HAP-1 (cell line): ENCODE measurements at places on chromosomes 16 and 17.

GRCh38 chr17:39667262-39667944 lies 850 bp upstream of the PNMT start:
- no peak for DNase-seq

DNA sequence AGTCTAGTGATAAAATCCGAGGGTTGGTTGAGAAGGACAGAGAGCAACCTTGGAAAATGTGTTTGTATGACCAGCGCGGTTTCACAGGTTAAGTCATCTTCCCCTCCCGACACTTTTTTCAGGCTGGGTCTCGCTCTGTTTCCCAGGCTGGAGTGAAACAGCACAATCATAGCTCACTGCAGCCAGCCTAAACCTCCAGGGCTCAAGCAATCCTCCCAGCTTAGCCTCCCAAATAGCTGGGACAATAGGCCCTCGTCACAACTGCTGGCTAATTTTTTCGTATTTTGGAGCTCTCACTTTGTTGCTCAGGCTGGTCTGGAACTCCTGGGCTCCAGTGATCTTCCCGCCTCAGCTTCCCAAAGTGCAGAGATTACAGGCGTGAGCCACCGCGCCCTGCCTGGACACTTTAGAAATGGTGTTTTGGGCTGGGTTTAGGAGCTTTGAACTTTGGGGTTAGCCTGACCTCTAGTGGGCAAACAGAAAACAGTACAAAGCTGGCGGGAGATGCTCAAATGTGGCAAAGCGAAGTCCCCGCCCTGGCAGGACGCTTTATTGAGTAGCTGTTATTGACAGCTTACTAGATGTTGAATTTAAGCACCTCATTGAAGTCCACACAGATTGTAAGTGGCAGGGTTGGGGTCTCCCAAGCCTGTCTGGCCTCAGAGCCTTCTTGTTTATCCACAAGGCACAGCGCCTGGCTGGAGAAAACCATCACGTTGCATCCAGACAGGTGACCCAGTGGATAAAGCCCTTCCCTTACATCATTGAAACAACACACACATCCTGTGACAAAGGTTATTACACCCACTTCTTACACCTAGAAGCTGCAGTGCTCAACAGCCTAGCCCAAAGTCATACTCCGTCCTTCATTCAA lies 34.7 kb upstream of the RBBP6 start:
- peak; percentile 69 for DNase-seq

DNA sequence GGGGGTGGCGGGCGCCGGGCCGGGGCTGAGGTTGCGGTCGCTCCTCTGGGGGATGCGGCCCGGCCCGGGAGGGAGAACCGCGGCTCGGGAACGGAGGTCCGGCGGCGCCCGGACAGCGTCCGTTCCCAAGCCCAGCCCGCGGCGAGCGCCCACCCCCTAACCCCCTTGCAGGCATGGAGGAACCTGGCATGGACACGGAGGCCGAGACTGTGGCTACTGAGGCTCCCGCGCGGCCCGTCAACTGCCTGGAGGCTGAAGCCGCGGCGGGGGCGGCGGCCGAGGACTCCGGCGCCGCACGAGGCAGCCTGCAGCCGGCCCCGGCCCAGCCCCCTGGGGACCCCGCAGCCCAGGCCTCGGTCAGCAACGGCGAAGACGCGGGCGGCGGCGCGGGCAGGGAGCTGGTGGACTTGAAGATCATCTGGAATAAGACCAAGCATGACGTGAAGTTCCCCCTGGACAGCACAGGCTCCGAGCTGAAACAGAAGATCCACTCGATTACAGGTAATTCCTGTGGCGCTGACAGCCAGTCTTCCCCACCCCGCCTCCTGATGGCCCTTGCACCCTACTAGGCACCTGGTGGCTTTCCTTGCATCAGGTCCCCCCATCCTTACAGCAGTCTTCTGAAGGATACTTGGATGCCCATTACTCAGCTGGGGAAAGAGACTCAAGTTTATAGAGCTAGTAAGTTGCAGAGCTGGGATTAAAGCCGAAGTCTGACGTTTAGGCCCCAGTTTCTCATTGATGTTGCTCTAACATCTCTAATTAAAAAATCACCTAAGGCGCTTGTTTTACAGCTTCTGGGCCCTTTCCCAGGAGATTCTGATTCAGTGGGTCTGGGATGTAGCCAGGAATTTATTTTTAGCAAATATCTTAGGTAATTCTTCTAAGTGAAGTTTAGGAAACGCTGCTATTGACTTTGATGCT lies 514 bp downstream of the UBFD1 start:
- DNase-seq = no peak

DNA sequence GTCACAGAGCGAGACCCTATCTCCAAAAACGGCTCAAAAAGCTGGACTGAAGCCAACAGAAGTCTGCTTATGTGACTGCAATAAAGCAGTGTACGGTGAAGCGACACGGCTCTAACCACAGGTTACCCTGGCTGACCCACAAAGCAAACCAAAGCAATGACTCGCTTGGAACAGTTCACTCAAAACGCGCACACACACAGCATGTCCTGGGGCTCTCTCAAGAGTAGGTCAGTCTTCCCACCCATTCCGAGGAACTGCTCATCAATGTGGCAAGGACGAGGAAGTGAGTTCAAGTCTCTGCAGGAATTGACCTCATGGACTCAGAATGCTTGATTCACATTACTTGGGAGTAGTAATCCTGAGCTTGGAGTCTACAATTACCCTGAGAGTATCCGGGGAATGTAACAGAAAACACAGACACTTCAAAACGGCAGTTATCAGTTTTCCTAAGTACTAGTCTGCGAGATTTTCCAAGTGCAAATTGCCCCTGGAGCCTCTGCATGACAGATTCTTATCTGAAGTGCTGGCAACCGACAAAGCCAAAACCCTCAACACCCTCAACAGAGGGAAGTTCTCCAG lies 25.4 kb downstream of the PELP1 start:
- no peak for DNase-seq

GRCh38 chr16:28609631-28610594 lies at the start of gene SULT1A1:
SULT1A1 (minus strand) TSS chr16:28610044; CDS start chr16:28608855, 1,189 bp downstream.
- no peak for DNase-seq

- DNase-seq = no peak
These were observed 128.5 kb downstream of the MRTFB start for GRCh38 chr16:14199624-14200023.

- DNase-seq = peak; percentile 83
These were observed 67.0 kb downstream of the CENPV start for GRCh38 chr17:16286009-16286946.

- DNase-seq = no peak
These were observed 42.8 kb downstream of the NOG start for GRCh38 chr17:56636265-56636664.

DNA sequence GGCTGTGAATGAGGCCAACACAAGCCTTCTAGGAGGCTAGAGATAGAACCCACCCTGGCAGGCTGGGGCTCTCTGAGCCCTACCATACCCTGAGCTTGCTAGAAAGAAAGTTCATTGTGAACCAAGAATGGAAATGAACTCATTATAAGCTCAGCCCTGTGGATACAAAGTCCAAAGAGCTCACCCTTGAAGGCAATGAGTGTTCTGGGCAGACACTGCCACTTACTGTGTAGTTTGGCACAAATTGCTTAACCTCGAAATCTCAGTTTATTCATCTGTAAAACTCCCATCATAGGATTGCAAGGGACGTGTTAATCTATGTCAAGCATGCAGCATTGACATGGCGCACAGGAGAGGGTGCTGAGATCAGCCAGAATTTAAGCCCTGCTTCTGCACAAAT lies 5.5 kb downstream of the KDM8 start:
- no peak for DNase-seq

DNA sequence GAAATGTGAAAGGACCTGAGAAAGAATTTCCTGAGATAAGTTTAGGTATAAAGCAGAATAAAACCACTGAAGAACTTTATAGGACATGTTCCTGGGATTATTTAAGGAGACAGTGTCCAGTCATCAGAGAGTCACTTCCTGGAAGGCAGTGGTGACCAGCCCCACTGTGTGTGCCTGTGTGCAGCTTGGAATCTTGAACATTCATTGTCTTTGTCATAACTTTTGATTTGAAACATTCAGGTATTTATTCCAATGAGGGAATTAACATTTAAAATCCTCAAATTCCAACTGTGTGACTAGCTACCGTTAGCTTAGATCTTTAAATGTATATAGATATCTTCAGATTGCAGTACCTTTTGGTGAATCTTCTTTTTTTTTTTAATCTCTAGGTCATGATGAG lies 61.7 kb upstream of the MRC2 start:
- DNase-seq = no peak

GRCh38 chr17:70905796-70906195 lies 736.5 kb downstream of the KCNJ2 start:
- DNase-seq = no peak

DNA sequence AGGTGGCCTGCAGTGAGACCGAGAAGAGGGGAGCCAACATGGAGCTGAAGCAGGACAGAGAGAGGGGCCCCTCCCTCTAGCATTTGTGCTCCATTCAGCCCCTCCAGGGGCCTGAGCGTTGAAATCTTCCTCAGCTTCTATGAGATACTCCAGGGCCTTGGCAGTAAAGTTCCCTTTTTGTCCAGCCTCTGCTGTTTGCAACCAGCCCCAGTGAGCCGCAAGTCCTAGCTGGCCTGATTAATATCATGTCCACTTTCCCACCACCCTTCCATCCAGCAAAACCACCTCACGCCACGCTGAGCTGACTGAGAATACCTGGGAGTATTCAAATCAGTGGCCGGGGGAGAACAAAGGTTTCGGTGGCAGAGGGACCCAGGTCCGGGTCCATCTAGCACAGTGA lies 11.7 kb upstream of the RPH3AL start:
- no peak for DNase-seq

DNA sequence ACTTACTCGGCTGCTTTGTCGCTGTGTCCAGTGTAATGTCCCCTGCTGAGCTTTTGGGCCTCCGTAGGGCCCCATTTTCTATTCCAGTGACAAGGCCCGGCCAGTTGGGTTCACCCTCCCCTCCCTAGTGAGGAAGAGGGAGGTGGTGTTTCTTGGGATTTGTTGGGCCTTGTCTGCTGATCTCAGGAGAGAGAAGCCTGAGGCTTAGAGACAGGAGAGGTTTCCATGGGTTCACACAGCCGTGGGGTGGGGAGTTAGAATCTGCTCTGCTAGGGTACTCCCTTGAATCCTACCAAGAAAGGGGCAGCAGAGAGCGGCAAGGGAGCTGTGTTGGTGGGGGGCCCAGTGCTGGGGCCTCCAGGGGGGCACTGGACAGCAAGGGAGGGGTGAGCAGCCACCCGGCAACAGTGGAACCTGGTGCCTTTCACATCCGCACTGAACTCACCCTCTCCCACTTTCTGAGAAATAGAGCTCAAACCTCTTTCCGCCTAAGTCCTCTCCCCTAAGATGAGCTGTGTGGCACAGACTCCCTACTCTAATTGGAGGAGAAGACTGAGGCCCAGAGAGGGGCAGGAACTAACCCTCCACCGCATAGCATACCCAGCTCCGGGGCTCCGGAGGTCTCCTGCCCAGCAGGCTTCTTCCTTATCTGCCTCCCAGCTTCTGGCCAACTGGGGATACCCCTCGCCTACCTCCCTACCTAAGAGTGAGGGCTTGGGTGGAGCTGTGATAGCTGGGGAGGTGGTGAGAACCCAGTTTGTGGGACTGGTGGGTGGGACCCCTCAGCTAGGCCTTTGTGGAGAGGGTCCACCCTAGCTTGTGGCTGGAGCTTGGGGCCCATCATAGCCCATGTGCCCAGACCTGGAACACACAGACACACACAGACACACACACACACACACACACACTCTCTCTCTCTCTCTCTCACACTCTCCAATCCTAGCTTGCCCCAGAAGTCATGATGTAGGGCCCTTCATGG lies 6.8 kb downstream of the TBKBP1 start:
- no peak for DNase-seq

DNA sequence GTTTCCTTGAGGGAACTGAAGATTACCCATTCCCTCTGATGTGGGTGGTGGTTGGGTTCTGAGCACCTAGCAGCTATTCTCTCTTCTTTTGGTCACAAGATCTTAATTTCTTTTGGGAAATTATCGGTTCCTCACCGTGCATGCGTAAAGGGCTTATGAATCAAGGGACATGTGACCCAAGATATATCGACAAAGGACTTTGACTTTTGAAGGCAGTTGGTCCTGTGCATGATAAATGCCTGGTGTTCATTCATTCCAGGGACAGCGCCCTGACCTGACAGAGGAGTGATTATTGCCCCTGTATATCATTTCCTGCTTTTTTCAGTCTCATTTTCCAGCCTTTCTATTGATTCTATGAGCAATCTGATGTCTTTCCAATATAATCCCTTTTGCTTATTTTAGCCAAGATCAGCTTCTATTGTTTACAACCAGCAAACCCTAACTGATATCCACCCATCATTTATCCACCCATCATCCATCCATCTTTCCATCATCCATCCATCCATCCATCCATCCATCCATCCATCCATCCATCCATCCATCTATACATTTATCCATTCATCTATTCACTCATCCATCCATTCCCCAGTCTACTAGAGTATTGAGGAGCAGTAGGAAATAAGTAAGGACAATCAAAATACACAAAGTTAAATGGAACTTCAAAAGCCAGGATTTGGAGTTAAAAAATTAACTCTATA lies 25.1 kb downstream of the ASIC2 start:
- no peak for DNase-seq

- peak; percentile 79 for DNase-seq
These were observed 217.0 kb upstream of the CIBAR2 start for GRCh38 chr16:85329059-85329812.

DNA sequence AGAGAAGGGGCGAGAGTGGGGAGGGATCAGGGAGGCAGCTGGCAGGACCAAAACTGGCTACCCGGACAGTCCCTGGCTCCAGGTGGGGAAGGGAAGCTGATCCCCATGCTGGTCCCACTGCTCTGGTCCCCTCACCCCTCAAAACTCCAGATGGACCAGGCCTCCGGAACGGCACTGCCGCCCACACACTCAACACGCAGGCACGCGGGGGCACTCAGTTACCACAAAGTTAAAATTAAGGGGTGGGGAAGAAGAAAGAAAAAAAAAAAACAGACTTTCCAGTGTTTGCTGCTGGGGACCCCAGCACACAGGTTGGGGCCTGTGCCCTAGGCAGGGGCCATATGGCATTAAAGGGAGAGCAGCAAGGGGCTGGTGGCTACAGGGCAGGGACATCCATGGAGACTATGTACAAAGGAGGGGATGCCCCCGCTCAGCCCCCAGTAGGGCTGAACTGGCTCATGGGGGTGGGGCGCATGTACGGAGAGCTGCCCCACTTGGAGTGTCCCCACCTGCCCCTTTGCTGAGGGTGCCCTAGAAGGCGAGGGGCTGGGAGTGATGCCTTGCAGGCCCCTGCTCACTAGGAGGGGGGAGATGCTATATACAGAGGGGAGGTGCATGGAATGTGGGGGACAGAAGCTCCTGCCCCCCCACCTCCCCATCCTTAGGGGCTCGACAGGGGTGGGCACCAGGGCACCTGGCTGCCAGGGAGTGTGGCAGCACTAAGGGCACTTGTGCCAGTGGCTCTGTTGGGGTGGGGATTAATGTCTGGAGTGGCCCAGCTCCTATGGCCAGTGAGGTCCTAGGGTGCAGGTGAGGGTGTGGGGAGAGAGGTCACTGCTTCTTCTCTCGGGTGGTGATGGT lies 5.6 kb downstream of the TP53I13 start:
- no peak for DNase-seq

GRCh38 chr17:73589363-73589980 lies 54.8 kb downstream of the SDK2 start:
- DNase-seq = no peak

- no peak for DNase-seq
These were observed 8.3 kb downstream of the CD300H start for GRCh38 chr17:74558882-74559519.
